ENCODE measurements at places on chromosomes 3 and 15.

GRCh38 chr3:123372686-123373473 lies 76.0 kb downstream of the ADCY5 start:
- DNase-seq: no peak

DNA sequence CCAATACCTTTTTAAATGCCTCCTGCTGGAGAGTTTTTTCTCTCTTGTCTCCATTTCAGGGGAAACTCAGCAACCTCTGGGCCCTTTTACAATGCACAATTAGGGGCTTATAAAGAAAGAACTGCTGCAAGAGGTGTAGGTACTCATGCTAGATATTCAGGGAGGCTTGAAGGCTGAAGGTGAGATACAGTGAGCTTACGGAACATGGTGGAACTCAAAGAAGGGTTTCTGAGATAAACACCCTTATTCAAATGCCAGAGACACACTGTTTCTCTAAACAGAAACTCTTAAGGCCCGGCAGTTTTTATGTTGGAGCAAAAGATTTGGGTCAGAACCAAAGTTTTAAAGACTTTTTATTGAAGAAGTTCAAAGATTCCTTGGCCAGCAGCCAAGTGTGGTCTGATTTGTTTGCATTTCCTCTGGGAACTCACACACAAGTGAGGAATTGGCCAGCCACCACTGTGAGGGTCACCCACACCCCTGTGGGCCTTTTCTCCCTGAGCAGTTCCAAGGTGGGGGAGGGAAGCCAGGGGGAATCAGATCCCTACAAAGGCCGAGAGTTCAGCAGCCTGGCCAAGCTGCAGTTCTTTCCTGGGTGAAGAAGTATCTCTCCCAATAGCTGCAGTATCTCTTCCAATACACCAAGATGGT lies 47.8 kb downstream of the TNFAIP8L3 start:
- no peak for DNase-seq

GRCh38 chr3:155158346-155159037 lies 78.4 kb downstream of the MME start:
- DNase-seq: no peak

- no peak for DNase-seq
These were observed 2.6 kb downstream of the MEX3B start for GRCh38 chr15:82043130-82043673.

- DNase-seq: no peak
These were observed 25.9 kb upstream of the RNU6-1 start for GRCh38 chr15:67865766-67866165.

- DNase-seq: no peak
These were observed 2.1 kb downstream of the TNK2 start for GRCh38 chr3:195905970-195906864.

Data from GM04503 (cell line).